Karpas-422 (cell line): ENCODE measurements at places on chromosomes 2 and 18.

DNA sequence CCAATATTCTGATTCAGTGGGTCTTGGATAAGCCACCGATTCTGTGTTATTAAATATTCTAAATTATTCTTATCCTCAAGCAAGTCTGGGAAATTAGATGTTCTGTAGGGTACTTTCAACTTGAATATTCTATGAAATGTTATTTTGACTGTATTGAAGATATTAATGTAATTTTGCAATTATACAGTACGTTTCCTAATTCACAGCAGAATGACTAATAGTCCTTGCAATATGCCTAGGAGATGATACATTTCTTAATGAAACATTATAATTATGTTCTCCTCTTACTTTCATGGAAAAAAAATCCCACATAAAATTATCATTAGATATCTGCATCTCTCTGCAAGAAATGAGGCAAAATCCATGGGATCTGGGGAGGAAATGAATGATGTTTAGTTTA, 46.2 kb upstream of the PLA2R1 start:
- DNase-seq: no peak

GRCh38 chr18:69945220-69946114, 2.2 kb downstream of the CD226 start:
- no peak for DNase-seq

- DNase-seq: peak; percentile 43
Measured at GRCh38 chr18:78169174-78169864, 810.3 kb upstream of the SALL3 start.

DNA sequence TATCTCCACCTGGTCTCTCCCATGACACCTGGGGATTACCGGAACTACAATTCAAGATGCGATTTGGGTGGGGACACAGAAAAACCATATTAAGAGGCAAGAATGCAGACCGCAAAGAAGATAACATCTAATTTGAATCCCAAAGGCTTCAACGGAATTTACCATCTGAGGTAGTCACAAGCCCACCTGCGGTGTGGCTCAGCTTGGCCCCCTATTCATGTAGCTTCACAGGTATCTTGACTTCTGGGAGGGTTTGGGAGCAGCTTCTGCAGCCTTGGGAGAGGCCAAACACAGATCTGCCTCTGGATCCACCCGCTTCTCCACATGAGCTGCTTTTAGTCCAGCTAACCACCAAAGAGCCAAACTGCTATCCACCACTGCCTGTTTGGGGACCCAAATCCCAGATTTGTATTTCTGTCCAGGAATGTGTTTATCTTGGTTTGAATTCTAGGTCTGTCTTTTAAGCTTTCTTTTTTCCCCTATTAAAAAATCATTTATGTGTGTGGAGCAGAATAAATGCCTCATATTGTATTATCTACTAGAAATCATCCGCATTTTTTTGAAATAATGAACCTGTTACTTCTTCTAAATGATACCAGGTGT, 247.6 kb downstream of the DLGAP1 start:
- DNase-seq: no peak

- no peak for DNase-seq
Measured at GRCh38 chr2:30108192-30108591, 38.6 kb upstream of the YPEL5 start.

- DNase-seq: no peak
Measured at GRCh38 chr2:28746429-28747111, 5.1 kb upstream of the PPP1CB start.

- DNase-seq: no peak
Measured at GRCh38 chr18:3117493-3118192, 102.1 kb downstream of the MYOM1 start.

DNA sequence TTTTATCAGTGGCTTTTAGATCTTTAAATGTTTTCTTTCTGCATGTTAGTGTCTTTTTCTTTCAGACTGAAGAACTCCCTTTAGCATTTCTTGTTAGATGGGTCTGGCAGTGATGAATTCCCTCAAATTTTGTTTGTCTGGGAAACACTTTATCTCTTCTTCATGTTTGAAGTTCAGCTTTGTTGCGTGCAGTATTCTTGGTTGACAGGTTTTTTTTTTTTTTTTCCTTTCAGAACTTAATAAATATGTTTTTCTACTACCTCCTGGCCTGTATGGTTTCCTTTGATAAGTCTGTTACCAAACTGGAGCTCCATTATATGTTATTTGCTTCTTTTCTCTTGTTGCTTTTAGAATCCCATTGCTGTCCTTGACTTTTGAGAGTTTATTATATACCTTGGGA, 89.8 kb upstream of the ACKR3 start:
- no peak for DNase-seq

DNA sequence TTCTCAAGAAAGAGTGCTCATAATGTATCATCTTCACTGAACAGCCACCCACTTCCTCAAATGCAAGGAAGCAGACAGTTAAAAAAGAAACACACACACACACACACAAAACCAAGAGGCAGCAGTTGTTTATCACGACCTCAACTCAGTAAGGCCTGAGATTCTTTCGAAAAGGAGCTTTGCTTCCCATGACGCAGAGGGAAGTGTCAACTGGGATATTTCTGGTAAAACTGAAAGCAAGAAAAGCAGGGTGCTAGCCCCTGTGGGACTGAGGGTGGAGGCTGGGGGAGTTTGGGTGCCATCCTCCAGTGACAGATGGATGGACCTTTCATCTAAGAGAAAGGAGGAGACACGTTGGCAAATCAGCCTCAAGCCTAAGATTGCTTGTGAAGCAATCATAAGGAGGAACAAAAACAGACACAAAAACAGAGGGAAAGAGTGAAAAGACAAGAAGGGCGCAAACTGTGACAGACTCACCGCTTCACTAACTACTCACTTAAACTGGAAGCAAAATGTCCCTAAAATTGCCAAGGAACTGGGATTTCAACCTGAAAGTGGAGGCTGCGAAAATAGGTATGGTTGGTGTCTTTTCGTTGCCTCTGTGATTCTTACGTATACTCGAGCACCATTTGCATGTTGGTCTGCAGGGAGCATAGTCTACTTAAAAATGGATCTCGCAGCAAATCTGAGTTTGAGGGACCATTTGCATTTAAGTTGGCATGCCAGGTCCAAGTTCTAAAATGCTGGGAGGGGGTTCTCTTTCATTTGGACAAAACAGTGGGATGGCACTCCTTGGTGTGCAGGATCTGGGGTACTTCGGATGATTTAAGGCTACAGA, at the start of gene ARHGAP25:
Gene ARHGAP25, plus strand, starts transcription at position 124 of the 838 bp plus-strand sequence. Its CDS starts 389 bp downstream, at position 513.
- DNase-seq: peak; percentile 95
